ENCODE measurements at places on chromosomes 4 and X. TPM values are rescaled to one million over a fixed set of nuclear protein-coding genes. Genes with fewer than 3 reads are reported as not detected.

CSAG3 gene
- total RNA-seq: not detected

GRCh38 chr4:174084542-174084941 lies 198.9 kb downstream of the FBXO8 start:
- no peak for DNase-seq

- DNase-seq: no peak
These were observed 34.2 kb upstream of the LRAT start for GRCh38 chr4:154709550-154709949.

DNA sequence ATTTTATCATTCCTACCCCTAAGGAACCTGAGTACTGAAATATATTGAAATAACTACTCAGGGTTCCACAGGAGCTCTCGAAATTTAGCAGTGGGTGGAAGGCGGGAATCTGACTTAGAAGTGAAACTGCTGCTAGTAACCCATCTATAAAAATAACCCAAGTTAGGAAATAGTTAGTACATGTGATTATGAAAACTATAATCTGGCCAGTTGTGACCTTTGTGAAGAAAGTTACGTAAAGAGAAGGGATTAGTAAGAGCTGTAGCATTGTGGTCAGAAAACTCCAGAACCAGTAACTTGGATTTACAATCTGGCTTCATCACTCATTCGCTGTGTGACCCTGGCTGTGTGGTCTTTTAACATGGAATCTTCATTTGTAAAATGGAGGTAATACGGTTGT lies 175.5 kb downstream of the RAPGEF2 start:
- no peak for DNase-seq

ARHGEF38 gene
- total RNA-seq: not detected

GRCh38 chr4:143512978-143513313 lies 556 bp upstream of the SMARCA5 start:
- no peak for DNase-seq

DNA sequence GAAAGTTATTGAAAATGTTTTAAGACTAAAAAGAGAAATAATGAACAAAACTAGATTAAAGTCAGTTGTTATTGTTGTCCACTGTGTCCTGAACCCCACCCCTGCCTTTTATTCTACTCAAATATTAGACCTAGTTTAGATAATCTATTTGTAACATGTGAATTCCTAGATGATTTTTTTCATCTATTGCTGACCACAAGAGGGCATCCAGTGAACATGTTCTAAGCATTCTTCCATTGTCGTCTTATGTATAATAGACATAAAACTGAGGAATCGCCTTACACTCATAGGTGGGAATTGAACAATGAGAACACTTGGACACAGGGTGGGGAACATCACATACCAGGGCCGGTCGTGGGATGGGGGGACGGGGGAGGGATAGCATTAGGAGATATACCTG lies 36.4 kb upstream of the HPRT1 start:
- DNase-seq: no peak

DNA sequence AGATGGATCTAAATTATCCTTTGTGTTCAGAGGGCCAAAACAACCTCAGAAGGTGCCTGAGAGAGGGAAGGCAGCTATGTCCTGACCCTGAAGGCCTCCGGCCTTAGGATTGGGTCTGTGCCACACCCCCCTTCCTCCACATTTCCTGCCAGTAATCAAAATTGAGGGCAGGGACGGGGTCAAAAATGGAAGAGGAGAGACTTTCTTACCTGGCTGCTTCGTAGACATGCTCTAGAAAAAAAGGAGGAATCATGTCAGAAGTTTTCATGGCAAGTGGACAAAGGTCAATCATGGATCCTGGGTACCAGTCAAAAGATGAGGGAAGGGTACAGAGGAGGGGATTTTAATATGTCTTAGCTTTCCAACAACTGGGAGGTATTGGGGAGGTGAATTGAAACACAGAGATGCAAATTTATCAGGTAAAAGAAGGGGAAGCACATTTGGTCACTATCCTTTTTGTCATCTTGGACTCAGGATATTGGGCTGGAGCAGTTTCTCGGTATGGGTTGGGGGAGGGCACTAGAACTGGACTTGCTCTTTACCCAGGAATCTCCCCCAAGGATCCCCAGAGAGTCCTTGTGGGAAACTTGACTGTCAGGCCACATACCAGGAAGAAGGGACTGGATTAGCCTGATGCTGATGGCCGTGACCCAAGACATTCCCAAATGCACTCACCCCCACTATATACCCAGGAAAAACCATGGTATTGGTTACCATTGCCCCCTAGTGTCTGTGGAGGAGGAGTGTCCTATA lies 17.1 kb downstream of the VSIG4 start:
- no peak for DNase-seq

DNA sequence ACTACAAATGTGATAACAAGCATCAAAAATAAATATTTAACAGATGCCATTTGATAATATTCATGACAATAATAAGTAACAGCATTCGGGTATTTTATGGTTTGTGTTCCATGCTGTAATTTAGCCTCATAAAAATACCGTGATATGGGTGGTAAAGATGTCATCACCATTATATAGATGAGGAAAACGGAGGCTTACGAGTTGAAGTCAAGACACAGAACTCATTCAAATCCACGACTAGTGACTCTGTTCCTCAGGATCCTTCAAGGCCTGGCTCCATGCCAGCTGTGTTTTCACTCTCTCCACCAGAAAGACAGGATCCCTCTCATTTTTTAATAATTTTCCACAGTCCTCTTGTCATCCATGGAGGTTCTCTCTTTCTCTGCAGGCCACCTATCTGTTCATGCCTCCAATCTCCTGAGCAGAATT lies 94.5 kb downstream of the APBB2 start:
- no peak for DNase-seq

RHOH gene
- total RNA-seq: 0.54 TPM

- DNase-seq: no peak
These were observed 4.9 kb downstream of the DCAF16 start for GRCh38 chr4:17805580-17806155.

DNA sequence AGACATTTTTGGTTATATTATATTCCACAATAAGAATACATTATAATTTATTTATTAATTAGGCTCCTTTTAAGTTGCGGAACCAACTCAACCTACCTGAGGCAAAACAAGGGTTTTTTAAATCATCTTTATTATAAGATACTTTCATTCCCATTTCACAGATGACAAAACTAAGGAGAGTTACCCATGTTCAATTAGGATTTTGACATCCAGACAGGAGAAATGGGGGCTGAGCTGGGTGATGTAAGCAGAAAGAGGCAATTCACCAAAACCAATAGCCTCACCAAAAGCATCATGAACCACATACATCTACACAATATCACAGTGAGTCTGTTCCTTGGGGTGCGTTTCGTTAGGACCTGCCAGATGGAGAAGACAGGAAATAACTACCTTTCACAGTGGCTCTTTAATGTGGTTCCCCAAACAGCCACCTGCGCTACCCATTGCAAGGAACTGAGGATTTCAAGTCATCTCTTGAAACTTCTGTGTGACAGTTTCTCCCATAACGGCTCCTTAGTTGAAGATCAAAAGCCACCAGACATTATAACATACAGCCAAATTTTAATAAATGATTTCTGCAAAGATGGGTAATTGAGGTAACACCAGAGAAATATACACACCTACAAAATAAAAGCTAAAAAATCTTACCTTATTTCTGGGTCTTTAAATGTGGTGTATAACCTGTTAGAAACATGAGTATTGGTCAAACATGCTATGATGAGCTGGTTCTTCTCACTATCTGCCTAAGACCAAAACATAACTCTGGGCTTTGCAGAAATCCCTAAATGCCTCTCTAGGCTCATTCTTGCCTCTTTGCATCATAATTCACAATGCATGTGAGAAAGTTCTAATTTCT lies 190.6 kb upstream of the LEF1 start:
- no peak for DNase-seq

CD99L2 gene
- total RNA-seq: 81.4 TPM

- no peak for DNase-seq
These were observed 97.4 kb downstream of the COL4A5 start for GRCh38 chrX:108537005-108537404.

SMPX gene
- 661 TPM for total RNA-seq

All from Right ventricle myocardium inferior (tissue), 1 donor.